Naive thymus-derived CD8-positive, alpha-beta T cell (primary cell): ENCODE measurements at places on chromosomes 5 and 9.

DNA sequence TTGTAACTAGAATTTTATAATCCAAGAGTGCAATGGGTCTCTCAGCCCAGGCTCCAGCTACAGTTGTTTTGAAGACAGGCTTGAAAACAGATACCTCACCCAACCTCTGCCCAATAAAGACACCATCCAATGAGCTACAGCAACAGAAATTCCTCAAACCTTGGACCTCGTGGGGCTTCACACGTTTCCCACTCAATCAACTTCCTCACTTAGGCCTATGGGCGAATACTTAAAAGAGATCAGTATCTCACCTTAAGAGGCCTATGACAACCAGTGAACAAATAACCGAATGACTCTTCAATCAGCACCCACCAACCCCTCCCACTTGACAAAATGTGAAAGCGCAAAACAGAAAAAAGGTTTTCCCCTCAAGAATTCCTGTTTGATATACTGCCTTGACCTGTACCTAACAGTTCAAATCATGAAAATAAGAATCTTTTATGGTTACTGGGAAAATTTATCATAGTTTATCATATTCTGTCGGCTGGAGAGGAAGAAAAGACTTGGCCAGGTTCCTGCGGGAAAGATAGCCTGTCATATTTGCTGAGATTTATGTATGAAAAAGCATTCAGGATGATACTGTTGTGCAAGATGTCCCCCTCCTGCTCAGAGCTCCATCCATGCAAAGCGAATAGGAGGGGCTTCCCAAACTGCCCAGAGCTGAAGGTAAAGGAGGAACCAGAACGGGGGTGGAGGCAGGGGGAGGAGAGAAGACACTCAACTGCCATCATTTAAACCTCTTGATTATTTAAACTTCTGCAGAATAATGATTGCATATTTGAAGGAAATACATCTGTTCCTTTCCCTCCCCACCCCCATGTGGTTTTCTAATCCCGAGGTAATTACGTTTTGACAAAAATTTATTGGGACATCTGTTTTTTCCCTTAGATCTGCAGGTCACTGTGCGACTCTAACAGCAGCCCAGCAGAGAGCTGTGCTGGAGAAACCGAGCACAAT, 256.3 kb downstream of the NFIB start:
- no peaks in the 10 kb centered on the region for H3K36me3 ChIP-seq
- no peak overlapping the region for H3K4me3 ChIP-seq
- H3K27me3 ChIP-seq, result no peaks in the 10 kb centered on the region
- no peak overlapping the region for H3K27ac ChIP-seq
- DNase-seq, result no peak

DNA sequence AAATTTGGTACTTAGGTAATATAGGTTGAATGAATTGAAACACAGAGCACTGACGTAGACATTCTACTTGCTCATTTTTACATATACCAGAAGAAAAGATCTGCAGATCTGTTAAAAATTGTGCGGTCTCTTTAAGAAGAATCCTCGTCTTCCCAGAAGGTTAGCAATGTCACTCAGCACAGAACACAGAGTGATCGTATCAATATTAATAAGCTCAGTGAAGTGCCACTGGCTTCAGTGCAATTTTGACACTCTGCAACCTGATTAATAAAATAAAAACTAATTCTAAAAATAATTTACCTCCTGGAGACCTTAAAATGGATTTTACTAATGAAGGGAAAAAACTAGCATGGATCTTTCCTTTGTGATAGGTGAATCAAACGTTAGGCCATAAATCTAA, 356.1 kb upstream of the DMAC1 start:
- DNase-seq, result no peak
- peaks cover 4% of the 10 kb centered on the region for H3K4me1 ChIP-seq
- no peak overlapping the region for H3K4me3 ChIP-seq
- H3K27ac ChIP-seq, result no peak overlapping the region
- no peaks in the 10 kb centered on the region for H3K36me3 ChIP-seq

DNA sequence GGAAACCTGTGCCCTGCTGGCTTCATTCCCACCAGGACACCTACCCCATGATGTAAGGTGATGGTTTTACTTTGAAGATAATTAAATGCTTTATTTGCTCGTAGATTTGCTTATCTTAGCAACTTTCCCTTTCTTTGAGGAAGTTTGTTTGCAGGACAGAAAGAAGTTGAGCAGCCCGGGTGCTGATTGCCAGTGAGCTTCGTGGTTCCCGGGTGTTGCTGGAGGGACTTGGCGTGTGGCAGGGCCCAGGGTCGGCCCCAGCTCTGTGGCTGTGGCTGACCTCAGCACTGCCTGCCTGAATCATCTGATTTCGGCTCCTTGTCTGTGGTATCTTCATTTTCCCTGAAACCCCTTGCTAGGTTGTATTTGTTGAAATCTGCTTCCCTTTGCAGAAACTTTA, 8.7 kb downstream of the POMT1 start:
- H3K4me3 ChIP-seq, result no peak overlapping the region
- no peaks in the 10 kb centered on the region for H3K4me1 ChIP-seq
- H3K36me3 ChIP-seq, result peaks cover 7% of the 10 kb centered on the region

GRCh38 chr5:9265441-9266287, 280.2 kb downstream of the SEMA5A start:
- H3K4me1 ChIP-seq, result no peaks in the 10 kb centered on the region
- H3K27me3 ChIP-seq, result no peaks in the 10 kb centered on the region
- DNase-seq, result no peak
- no peak overlapping the region for H3K27ac ChIP-seq
- H3K36me3 ChIP-seq, result no peaks in the 10 kb centered on the region

- peak overlapping the region; percentile 72 for H3K4me3 ChIP-seq
- no peaks in the 10 kb centered on the region for H3K27me3 ChIP-seq
- H3K4me1 ChIP-seq, result peaks cover 54% of the 10 kb centered on the region
- H3K27ac ChIP-seq, result peak overlapping the region; percentile 41
- DNase-seq, result no peak
Measured at GRCh38 chr5:67515020-67515689, 318.6 kb upstream of the CD180 start.
